ENCODE measurements at places on chromosomes 5 and 9. TPM values are rescaled to one million over a fixed set of nuclear protein-coding genes. Genes with fewer than 3 reads are reported as not detected.

PTPDC1 gene
- total RNA-seq = 1.5 TPM

MYORG gene
- total RNA-seq = 1.7 TPM

DNA sequence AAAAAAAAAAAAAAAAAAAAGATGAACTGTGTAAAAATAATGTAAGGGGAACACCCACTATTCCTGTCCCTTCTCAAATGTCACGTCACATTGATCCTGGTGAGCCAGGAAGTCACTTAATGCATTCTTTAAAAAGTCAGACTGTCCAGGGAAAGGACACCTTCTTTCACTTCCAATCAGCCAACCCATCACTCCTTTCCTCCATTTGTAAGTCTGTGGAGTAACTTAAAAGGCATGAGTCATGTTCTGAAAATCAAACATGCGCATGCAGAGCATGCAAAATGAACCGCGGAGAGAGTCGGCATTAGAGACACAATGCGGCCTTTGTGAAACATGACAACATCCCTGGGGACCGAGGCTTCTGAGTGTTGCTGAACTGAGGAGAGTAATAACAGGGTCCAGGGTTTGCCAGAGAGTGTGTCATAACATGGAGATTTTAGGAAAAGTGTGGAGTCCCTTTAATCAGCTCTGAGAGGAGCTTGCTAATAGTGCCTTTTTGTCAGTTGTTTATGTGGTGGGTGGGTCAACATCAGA is 77.6 kb upstream of the SEMA6A start:
- no peak overlapping the region for H3K27ac ChIP-seq
- no peaks in the 10 kb centered on the region for H3K27me3 ChIP-seq
- no peak overlapping the region for H3K4me3 ChIP-seq
- peaks cover 9% of the 10 kb centered on the region for H3K4me1 ChIP-seq
- no peaks in the 10 kb centered on the region for H3K36me3 ChIP-seq
- peak; percentile 43 for DNase-seq

- DNase-seq = peak; percentile 70
- H3K4me3 ChIP-seq = no peak overlapping the region
- H3K27ac ChIP-seq = peak overlapping the region; percentile 87
- H3K36me3 ChIP-seq = peaks cover 77% of the 10 kb centered on the region
- peaks cover 88% of the 10 kb centered on the region for H3K4me1 ChIP-seq
- no peaks in the 10 kb centered on the region for H3K27me3 ChIP-seq
Measured at GRCh38 chr5:159083548-159084452, 15.9 kb downstream of the EBF1 start.

RANBP3L gene
- 0.18 TPM for total RNA-seq

DNA sequence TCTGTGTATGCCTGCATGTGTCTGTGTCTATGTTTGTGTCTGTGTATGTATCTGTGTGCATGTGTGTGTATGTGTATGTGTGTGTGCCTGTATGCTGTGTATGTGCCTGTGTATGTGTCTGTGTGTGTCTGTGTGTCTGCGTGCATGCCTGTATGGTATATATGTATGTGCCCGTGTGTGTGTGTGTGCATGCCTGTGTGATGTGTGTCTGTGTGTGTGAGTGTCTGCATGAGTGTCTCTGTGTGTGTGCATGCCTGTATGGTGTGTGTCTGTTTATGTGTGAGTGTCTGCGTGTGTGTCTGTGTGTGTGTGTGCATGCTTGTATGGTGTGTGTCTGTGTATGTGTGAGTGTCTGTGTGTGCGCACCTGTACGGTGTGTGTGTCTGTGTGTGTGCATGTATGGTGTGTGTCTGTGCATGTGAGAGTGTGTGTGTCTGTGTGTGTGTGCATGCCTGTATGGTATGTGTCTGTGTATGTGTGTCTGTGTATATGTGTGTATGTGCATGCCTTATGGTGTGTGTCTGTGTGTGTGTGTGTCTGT is 137.1 kb upstream of the IRX2 start:
- H3K36me3 ChIP-seq = no peaks in the 10 kb centered on the region
- H3K4me1 ChIP-seq = no peaks in the 10 kb centered on the region

DNA sequence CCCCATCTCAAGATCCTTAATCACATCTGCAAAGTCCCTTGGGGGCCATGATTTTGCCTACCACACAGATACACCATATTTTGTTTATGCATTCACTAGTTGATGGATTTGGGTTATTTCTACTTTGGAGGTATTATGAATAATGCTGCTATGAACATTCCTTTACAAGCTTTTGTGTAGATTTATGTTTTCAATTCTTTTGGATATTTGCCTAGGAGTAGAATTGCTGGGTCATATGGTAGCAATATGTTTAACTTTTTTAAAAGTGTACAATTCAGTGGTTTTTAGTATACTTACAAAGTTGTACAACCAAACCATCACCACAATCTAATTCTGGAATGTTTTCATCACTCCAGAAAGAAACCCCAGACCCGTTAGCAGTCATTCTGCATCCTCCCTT is 7.8 kb upstream of the ANP32B start:
- no peaks in the 10 kb centered on the region for H3K4me1 ChIP-seq
- no peaks in the 10 kb centered on the region for H3K27me3 ChIP-seq
- no peaks in the 10 kb centered on the region for H3K36me3 ChIP-seq
- H3K4me3 ChIP-seq = no peak overlapping the region
- no peak overlapping the region for H3K27ac ChIP-seq

RFESD gene
- 6.8 TPM for total RNA-seq

PDE4D gene
- total RNA-seq = 36.0 TPM

PRDM9 gene
- total RNA-seq = not detected

GRCh38 chr5:6358434-6358820 is 19.9 kb downstream of the MED10 start:
- H3K27me3 ChIP-seq = no peaks in the 10 kb centered on the region
- no peak overlapping the region for H3K4me3 ChIP-seq
- DNase-seq = no peak
- no peaks in the 10 kb centered on the region for H3K4me1 ChIP-seq
- H3K27ac ChIP-seq = no peak overlapping the region

- H3K36me3 ChIP-seq = no peaks in the 10 kb centered on the region
- H3K27ac ChIP-seq = no peak overlapping the region
- no peaks in the 10 kb centered on the region for H3K27me3 ChIP-seq
- no peaks in the 10 kb centered on the region for H3K4me1 ChIP-seq
Measured at GRCh38 chr5:163894645-163895044, 389.2 kb downstream of the MAT2B start.

GRCh38 chr5:115930630-115931337 is 31.5 kb upstream of the LVRN start:
- H3K27me3 ChIP-seq = no peaks in the 10 kb centered on the region
- no peaks in the 10 kb centered on the region for H3K36me3 ChIP-seq
- H3K4me1 ChIP-seq = no peaks in the 10 kb centered on the region
- no peak overlapping the region for H3K4me3 ChIP-seq
- DNase-seq = no peak

DNA sequence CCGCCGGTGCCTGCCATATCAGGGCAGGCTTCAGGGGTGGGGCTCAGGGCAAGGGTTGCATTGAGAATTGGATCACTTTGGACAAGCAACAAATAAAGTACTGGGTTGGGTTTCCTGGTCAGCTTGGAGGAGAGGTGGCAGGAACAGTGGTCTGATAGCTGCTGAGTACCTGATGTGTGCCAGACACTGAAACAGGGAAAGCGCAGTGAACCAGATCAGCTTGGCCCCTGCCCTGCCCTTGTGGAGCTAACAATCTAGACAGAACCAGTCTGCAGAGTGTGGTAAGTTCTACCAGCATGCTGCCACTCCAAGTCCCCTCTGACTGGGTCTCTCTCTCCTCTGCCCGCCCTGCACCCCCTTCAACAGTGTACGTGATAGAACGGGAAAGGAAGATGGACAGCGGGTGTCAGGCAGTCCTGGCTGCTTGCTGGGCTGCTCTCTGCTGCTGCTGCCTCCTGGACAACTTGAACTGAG is 53.4 kb downstream of the CYSTM1 start:
- H3K4me1 ChIP-seq = no peaks in the 10 kb centered on the region
- DNase-seq = no peak
- no peaks in the 10 kb centered on the region for H3K27me3 ChIP-seq
- H3K36me3 ChIP-seq = no peaks in the 10 kb centered on the region

DNA sequence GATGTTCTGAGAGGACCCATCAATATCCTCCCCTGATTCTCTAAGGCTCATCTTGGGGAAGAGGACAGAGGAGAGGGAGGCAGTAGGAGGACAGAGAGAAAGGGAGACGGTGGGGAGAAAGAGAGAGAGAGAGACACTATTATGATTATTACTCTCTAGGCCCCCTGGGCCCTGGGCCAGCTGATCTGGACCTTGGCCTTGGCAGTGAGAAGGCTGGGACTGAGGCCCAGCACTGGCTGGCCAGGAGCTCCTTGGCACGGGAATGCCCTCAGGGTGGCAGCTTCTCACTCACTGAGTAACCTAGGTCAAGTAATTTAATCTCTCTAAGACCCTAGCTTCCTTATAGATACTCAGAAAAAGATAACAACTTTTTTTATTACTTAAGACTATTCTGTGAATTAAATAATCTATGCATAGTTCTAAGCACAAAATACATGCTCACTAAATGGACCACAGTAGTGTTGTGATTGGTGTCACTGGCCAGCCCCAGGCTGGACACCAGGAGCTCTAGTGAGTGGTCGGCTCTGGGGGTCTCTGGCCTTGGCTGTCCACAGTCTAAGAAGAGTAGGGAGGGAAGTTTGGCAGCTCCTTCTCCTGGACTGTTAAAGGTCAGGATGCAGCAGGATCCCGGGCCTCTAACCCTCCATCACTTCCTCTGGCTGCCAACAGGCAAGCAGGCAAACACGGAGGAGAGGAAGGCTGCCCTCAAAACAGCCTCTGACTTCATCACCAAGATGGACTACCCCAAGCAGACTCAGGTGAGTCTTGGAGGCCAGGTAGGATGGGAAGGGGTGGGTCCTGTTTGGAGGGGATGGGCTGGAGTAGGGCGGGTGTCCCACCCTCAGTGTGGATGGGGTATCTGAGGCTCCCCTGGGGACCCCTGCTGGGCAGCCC is 50.0 kb downstream of the GSN start:
- no peaks in the 10 kb centered on the region for H3K4me1 ChIP-seq
- no peak overlapping the region for H3K4me3 ChIP-seq
- H3K27ac ChIP-seq = no peak overlapping the region
- peaks cover 3% of the 10 kb centered on the region for H3K36me3 ChIP-seq

SLC36A3 gene
- not detected for total RNA-seq

DNA sequence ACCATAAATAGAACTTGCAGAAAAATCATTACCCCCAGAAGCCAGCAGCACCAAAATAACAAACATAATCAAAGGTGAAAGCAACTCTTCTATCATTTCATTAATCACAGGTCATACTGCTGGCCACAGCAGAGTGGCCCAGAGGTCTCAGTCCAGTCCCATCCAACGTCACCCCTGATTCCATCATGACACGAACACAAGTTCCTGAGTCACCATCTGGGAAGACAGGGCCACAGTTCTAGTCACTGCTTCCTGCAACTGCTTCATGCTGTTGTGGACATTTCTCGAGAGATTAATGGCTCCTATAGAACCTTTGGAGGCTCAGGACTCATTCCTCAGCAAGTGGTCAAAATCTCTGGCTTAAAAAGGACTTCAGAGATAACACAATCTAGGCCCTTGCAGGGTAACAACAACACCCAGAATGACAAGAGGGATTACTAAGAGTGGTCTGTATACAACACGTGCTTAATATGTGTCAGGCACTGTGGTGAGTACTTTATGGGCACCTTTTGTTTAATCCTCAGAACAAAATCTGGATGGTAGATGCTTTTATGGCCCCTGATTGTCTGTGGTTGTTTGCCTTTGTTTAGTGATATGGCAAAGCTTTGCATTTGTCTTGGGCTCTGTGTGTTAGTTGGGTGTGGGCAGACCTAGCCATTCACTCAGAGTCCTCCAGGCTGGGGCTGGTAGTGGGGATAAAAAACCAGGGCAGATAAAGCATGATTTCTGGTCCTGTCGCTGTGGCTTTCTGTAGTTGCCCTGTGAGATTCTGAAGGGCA is 184.3 kb downstream of the DAB2IP start:
- H3K4me3 ChIP-seq = no peak overlapping the region
- H3K27me3 ChIP-seq = no peaks in the 10 kb centered on the region
- H3K27ac ChIP-seq = no peak overlapping the region
- H3K36me3 ChIP-seq = no peaks in the 10 kb centered on the region
- peaks cover 13% of the 10 kb centered on the region for H3K4me1 ChIP-seq

- peaks cover 18% of the 10 kb centered on the region for H3K4me1 ChIP-seq
- no peaks in the 10 kb centered on the region for H3K27me3 ChIP-seq
- H3K36me3 ChIP-seq = peaks cover 18% of the 10 kb centered on the region
Measured at GRCh38 chr5:127987354-127988145, 96.0 kb upstream of the SLC12A2 start.

Data from Karpas-422 (cell line).